Activated CD4-positive, alpha-beta memory T cell treated with anti-CD3 and anti-CD28 coated beads, Interleukin-2, amount 10 ng/mL, durations not matched to agents 7 days and 5 days (primary cell): ENCODE measurements at places on chromosomes 1 and 21. TPM values are rescaled to one million over a fixed set of nuclear protein-coding genes. Genes with fewer than 3 reads are reported as not detected.

NME7 gene
- 28.3 TPM for total RNA-seq

ERICH3 gene
- total RNA-seq, result not detected

GPN2 gene
- total RNA-seq, result 29.4 TPM

LRRC39 gene
- 0.60 TPM for total RNA-seq

SLC22A15 gene
- total RNA-seq, result 1.2 TPM

SIPA1L2 gene
- total RNA-seq, result 0.78 TPM
